Activated CD4-positive, alpha-beta T cell treated with anti-CD3 and anti-CD28 coated beads for 1 hour (primary cell): ENCODE measurements at places on chromosomes 6 and 20.

DNA sequence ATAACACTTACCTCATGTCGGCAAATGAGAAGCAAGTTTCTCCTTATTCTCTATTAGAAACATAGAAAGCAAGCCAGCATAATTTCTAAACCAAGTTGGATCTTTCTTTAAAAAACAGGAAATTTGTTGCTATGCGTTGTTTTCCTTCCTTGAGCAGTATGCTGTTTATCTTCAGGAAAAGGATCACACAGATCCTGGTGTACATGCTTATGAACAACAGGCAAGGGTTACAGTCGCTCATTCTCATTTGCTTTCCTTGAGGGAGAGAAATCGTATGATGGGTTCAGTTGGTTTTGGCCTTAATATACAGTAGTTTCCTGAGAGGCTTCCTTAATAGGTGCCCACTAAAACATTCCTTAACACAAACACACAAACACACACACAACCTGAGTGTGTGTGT, 118.8 kb downstream of the FYN start:
- DNase-seq = no peak

GRCh38 chr6:100892116-100892515, 11.0 kb upstream of the ASCC3 start:
- DNase-seq = no peak

DNA sequence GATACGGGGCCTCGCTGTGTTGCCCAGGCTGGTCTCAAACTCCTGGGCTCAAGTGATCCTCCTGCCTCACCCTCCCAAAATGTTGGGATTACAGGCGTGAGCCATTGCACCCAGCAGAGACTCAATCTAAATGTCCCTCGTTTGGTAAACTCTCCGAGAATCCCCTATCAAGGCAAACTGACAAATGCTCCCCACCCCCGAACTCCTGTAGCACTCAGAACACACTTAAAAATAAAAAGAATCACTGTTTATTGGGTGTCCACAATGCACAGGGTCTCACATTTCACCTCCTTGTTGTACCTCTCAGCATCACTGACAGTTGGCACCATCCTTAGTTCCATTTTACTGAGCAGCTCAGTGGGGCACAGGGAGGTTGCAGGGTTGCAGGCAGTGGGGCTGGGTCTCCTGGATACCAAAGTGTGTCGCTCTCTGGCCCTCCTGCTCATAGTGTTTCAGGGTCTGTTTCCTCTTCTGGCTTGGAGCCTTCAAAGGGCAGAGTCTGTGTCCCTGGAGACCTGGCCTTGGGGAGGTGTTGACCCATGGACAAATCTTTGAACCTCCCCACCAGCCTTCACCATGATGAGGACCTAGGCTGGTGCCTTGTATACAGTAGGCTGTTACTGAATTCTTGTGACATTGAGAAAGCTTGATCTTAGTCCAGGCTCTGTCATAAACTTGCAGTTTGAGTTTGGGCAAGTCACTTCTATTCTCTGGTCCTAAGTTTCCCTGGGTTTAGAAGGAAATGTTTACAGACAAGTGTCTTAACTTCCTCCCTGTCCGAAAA, 8.5 kb upstream of the SRC start:
- DNase-seq = no peak

- DNase-seq = no peak
Measured at GRCh38 chr6:11201772-11202512, 30.5 kb downstream of the NEDD9 start.

GRCh38 chr20:8200220-8200619, 68.2 kb downstream of the PLCB1 start:
- no peak for DNase-seq

GRCh38 chr6:42428326-42429041, 23.2 kb downstream of the TRERF1 start:
- no peak for DNase-seq

DNA sequence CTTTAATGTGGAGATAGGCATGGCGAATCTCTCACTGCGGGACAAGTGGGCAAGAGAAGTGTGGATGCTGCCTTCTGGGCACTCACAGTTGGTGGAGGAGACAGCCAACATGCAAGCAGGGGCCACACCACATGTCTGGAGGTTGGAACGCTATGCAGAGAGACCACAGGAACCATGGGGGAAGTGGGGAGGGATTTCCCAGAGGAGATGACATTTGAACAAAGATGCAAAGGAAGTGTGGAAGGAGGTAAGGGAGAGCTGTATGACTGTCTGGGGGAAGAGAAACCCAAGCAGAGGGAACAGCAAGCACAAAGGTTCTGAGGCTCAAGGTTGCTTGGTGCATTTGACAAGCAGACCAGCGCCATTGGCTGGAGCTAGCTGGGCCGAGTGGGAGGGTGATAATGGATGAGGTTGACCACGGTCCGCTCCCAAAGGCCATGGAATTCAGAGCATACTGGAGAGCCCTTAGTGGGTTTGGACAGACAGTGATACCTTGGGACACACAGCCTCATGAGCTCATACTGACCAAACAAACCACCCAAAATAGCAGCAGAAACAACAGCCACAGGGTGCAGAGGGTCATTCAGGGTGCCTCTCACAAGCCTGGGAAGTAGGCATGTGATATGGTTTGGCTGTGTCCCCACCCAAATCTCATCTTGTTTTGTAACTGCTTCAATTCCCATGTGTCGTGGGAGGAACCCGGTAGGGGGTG, 7.6 kb upstream of the FAM110A start:
- no peak for DNase-seq

GRCh38 chr20:31833130-31833930, 12.1 kb downstream of the FOXS1 start:
- peak; percentile 23 for DNase-seq

- no peak for DNase-seq
Measured at GRCh38 chr20:35279040-35279439, 1.1 kb upstream of the MMP24OS start.

- DNase-seq = no peak
Measured at GRCh38 chr20:1827974-1828785, 67.0 kb upstream of the SIRPA start.

DNA sequence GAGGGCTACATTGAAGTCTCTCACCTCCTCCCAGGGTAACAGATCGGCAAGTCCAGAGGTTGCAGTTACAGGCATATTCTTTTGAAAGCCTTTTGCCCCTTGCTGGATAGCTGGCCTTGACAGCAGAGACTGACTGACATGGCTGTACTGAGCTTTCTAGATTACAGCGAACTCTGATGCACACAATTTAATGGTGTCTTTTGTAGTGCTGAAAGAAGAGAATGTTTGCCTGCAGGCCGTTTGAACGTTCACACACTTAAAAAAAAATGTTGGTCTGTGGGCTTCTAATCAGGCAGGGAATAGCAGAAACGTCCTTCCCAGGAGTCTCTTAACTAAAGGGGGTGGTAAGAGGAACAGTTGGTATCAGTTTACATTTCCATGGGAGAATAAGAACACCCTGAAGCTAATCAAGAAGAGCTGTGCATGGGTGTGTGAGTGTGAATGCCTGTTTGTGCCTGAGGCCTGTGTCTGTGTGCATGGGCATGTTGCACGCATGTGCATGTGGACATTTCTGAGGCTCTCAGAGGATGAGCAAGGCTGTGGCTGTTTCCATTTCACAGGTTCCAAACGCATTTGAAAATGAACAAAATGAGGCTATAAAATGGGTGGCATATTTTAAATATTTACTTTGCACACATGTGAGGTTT, 213.9 kb upstream of the SSTR4 start:
- DNase-seq = no peak

- DNase-seq = no peak
Measured at GRCh38 chr6:157754351-157754750, 68.7 kb upstream of the SNX9 start.

DNA sequence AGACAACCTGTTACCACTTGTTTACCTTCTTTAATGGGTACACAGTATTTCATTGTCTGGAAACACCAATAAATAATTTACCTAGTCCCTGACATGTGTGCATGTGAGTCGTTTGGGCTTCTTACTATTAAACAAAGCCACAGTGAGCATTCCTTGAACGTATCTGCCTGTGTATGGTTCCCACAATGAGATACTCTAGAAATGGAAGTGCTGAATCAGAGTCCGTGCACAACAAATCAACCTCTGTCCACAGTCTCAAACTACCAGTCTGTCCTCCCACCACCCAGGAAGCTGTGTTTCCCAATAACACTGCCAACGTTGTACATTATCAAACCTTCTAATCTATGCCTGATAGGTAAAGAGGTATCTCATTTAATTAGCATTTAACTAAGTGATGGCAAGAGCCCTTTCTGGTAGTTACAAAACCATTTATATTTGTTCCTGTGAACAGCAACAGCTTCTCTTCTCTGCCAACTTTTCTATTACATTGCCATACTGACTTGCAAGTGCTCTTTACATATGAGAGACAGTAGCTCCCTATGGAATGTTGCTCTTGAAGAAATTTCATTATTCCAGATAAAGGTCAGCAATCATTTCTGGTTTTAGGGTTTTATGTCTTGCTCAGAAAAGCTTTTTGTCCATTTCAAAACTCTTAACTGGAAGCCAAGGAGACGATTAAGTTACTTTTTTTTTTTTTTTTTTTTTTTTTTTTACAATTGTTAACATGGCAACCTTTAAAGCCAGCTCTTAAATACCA, 14.7 kb downstream of the JAG1 start:
- no peak for DNase-seq

DNA sequence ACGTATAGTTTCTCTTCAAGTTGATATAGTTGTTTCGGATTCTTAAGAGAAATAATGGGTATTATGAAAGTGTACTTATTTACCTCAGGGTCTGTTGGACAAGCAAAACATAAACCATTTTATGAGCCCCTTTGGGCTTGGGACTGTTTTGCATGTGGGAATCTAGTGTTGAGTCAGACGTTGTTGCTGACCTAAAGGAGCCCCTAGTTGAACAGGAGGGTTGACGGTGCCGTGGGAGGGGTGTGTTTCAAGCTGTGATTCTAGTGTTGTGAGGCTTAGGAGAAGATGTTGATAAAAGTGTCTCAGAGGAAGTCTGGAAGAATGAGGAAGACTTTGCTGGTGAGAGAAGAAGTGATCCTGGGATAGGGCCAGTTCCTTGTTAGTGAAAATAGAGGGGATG, 140.0 kb downstream of the ARID1B start:
- DNase-seq = no peak
